ENCODE measurements at places on chromosomes 6 and 20.

DNA sequence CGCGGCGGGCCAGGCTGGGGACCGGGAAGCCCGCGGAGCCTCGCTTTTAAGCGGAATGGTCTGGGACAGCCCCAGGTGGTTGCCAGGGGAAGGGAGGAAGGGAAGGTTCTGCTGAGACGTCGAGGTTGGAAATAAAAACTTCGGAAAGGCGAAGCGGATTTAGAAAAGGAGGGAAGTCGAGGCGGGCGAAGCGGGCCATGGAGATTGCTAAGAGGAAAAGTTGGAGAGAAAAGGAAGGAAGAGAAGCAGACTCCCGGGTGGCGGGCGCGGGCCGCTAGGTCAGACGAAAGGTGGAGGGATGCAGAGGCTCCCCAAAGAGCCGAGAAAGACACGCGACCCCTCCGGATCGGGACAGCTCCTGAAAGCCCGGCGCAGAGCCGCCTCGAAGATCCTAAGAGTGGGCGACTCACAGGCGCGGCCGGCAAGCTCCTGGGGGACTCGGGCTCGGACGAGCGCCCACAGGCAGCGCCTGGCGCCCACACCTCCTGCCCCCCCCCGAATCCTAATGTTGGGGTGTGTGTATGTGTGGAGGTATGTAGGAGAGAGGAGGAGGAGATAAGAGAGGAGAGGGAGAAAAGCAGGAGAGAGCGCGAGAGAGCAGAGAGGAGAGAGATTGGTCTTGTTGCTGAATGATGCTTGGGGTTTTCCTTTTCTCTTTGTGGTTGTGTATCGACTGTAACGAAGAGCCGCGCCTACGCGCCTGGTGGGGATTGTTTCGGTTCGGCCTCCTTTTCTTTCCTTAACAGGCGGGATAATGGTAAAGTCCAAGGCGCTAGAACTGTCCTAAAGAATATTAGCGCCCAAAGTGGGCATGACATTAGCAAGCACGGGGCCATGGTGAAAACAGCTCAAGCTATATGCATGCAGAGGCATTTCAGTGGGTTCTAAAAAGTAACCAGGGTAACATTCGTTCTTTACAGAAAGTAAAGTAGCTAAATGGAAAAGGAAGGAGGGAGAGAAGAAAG, 1.5 kb downstream of the TFAP2B start:
- DNase-seq = no peak

GRCh38 chr6:83047065-83047754, 18.4 kb downstream of the UBE3D start:
- DNase-seq = no peak

DNA sequence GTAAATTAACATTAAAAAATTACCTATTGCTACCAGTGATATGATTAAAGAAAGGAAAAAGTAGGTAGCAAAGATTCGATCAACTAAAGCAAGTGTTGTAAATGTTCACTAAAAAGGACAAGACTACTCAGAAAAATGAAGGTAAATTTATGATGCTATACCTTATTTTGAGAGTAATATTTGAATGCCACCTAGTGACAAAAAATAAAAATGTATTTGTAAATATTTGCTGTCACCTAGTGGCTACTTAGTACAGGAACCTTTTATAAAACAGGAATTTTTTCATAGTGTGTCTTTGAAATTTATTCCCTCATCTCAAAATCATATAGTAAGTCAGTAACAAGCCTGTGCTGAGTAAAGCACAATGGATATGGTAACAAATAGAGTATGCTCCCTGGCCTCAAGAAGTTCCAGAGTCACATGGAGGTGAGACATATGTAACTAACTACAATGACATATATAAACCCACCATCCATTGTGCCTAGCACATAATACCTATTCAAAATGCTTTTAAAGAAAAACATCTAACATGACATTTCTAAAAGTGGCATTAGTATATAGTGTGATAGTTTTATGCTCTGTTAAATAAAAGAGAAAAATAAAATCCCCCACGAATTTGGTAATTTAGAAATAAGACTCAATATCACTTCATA, 193.1 kb upstream of the SIM1 start:
- peak; percentile 51 for DNase-seq

- DNase-seq = no peak
Observed at GRCh38 chr6:96786336-96786735, 50.9 kb downstream of the GPR63 start.

GRCh38 chr6:145816392-145816791, 1.8 kb upstream of the FBXO30 start:
- DNase-seq = no peak

GRCh38 chr6:133648581-133648980, 240.3 kb upstream of the TCF21 start:
- no peak for DNase-seq
